Left ventricle myocardium inferior (tissue), 1 donor: ENCODE measurements at places on chromosomes 2 and 18. TPM values are rescaled to one million over a fixed set of nuclear protein-coding genes. Genes with fewer than 3 reads are reported as not detected.

ANKRD53 gene
- total RNA-seq, result 0.33 TPM

MZT2B gene
- 422 TPM for total RNA-seq

FLACC1 gene
- 11.8 TPM for total RNA-seq

GCKR gene
- not detected for total RNA-seq

SERPINB10 gene
- not detected for total RNA-seq

CLEC4F gene
- total RNA-seq, result not detected

GPR148 gene
- total RNA-seq, result not detected

ANTXR1 gene
- total RNA-seq, result 23.3 TPM

FAM110C gene
- total RNA-seq, result 3.3 TPM

C2orf66 gene
- not detected for total RNA-seq

LBX2 gene
- total RNA-seq, result 0.25 TPM

- H3K27ac ChIP-seq, result no peak overlapping the region
- H3K36me3 ChIP-seq, result no peaks in the 10 kb centered on the region
- DNase-seq, result no peak
- no peaks in the 10 kb centered on the region for H3K4me1 ChIP-seq
- H3K4me3 ChIP-seq, result no peak overlapping the region
- no peaks in the 10 kb centered on the region for H3K27me3 ChIP-seq
These were observed 99.8 kb upstream of the VWC2L start for GRCh38 chr2:214311031-214311533.

- peaks cover 16% of the 10 kb centered on the region for H3K4me1 ChIP-seq
- no peak for DNase-seq
- no peak overlapping the region for H3K4me3 ChIP-seq
- H3K27ac ChIP-seq, result no peak overlapping the region
These were observed 42.7 kb downstream of the UBE2F start for GRCh38 chr2:238009563-238009962.

DNA sequence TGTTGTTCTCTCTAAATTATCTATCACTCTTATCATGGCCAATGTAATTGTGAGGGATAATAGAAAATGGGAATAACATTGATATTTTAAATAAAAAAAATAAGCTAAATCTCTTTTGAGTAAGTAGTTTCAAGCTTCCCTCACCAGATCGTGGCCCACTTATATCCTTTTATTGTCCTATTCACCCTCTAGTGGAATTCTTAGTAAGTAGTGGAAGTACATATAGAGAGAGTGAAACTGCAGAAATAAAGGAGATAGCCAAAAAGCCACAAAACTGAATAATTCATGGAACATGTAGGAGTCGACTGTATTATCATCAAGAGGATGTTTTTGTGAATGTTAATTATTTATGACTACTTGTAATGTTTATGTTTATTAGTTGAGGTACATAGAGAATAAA is 66.1 kb upstream of the DTNA start:
- no peak overlapping the region for H3K27ac ChIP-seq
- no peaks in the 10 kb centered on the region for H3K36me3 ChIP-seq
- H3K4me1 ChIP-seq, result peaks cover 45% of the 10 kb centered on the region
- DNase-seq, result no peak
- no peaks in the 10 kb centered on the region for H3K27me3 ChIP-seq

- no peaks in the 10 kb centered on the region for H3K4me1 ChIP-seq
- H3K36me3 ChIP-seq, result no peaks in the 10 kb centered on the region
- peaks cover 39% of the 10 kb centered on the region for H3K27me3 ChIP-seq
- no peak for DNase-seq
- H3K27ac ChIP-seq, result no peak overlapping the region
These were observed 698.3 kb upstream of the HS6ST1 start for GRCh38 chr2:129016972-129017371.

DNA sequence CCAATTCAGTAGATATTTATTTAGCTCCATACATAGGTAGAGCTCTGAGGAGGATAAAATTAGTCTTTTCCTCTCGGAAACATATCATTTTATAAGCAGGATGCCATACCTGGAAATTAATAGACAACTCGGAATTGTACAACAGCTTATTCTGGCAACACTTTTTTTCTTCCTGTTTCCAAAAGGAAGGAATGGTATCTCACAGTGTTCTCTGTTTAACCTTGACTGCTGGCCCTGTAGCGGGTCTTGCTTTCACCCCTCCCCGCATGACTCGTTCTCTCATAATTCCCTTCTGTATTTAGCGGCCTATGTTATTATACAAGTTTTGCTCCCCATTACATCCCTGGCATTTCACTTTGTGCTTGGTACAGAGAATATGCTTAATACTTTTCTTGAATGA is 2.5 kb upstream of the KYNU start:
- no peaks in the 10 kb centered on the region for H3K4me1 ChIP-seq
- no peak for DNase-seq
- H3K4me3 ChIP-seq, result no peak overlapping the region
- no peak overlapping the region for H3K27ac ChIP-seq
- H3K36me3 ChIP-seq, result no peaks in the 10 kb centered on the region
- no peaks in the 10 kb centered on the region for H3K27me3 ChIP-seq

- H3K4me1 ChIP-seq, result no peaks in the 10 kb centered on the region
- H3K36me3 ChIP-seq, result no peaks in the 10 kb centered on the region
- no peaks in the 10 kb centered on the region for H3K27me3 ChIP-seq
- no peak for DNase-seq
- no peak overlapping the region for H3K27ac ChIP-seq
- H3K4me3 ChIP-seq, result no peak overlapping the region
These were observed 338.4 kb downstream of the FIGN start for GRCh38 chr2:163397451-163397850.

DNA sequence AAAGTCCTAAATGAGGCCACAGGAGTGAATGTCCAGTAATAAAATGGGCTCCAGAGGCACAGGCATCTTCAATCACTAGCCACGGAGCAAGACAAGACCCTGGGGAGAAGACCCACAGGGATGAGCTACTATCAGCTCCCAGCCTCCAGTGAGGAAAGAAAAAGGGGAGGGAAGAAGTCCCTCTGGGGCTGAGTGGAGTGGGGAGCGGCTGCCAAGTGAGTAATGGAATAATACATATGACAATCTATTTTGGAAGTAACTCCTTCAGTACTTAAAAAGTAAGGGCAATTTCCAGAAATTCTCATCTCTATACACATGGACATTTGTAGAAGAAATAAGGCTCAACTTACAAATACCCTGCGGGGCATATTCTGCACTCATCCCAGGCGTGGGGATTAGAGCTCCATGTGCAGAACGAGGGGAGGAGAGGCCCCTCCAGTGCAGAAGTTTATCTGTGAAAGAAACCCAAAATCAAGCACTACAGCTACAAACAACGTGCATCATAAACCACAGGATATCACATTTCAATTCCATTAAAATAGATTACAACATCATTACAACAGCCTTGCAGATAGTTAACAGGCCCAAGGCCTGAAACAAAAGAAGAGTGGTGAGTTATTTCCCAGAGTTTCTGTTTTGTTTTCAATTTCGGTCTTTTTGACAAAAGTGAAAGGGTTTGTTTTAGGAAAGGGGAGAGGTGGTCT is 84.9 kb downstream of the BCL11A start:
- no peak overlapping the region for H3K4me3 ChIP-seq
- no peaks in the 10 kb centered on the region for H3K27me3 ChIP-seq
- no peak overlapping the region for H3K27ac ChIP-seq

GRCh38 chr2:84846041-84846663 is 34.7 kb downstream of the TRABD2A start:
- no peaks in the 10 kb centered on the region for H3K27me3 ChIP-seq
- H3K36me3 ChIP-seq, result no peaks in the 10 kb centered on the region
- H3K27ac ChIP-seq, result no peak overlapping the region
- H3K4me3 ChIP-seq, result no peak overlapping the region
- H3K4me1 ChIP-seq, result no peaks in the 10 kb centered on the region

- H3K4me3 ChIP-seq, result no peak overlapping the region
- DNase-seq, result no peak
- H3K4me1 ChIP-seq, result peaks cover 32% of the 10 kb centered on the region
- H3K36me3 ChIP-seq, result no peaks in the 10 kb centered on the region
- peak overlapping the region; percentile 87 for H3K27ac ChIP-seq
These were observed 161.1 kb upstream of the RAB12 start for GRCh38 chr18:8448130-8448529.

DNA sequence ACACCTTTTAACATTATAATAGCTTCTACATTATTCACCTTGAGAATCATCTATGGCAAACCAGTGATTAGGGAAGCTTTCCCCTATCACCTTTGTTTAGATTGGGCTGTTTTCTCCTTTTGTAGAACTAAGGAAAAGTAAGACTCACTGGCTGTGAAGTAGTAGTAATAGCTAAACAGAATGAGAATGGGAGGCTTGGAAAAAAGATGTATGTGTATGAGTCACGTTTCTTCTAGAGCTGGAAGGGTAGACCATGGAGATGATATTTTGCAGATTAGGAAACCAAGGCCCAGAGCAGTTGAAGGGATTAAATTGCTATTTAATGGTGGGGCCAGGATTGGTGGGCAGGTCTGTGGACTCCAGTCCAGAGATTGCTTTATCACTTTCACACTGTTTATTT is 214.5 kb downstream of the MCFD2 start:
- peak overlapping the region; percentile 76 for H3K4me3 ChIP-seq
- H3K27me3 ChIP-seq, result no peaks in the 10 kb centered on the region
- peak overlapping the region; percentile 96 for H3K27ac ChIP-seq
- H3K4me1 ChIP-seq, result peaks cover 73% of the 10 kb centered on the region
- DNase-seq, result no peak
- H3K36me3 ChIP-seq, result no peaks in the 10 kb centered on the region

GRCh38 chr2:5367321-5367720 is 324.9 kb upstream of the SOX11 start:
- no peak overlapping the region for H3K4me3 ChIP-seq
- no peak for DNase-seq
- H3K4me1 ChIP-seq, result no peaks in the 10 kb centered on the region
- no peaks in the 10 kb centered on the region for H3K36me3 ChIP-seq
- H3K27me3 ChIP-seq, result peaks cover 5% of the 10 kb centered on the region

GRCh38 chr2:201233192-201233811 is 27.0 kb upstream of the CASP8 start:
- peak overlapping the region; percentile 44 for H3K4me3 ChIP-seq
- peaks cover 36% of the 10 kb centered on the region for H3K4me1 ChIP-seq

GRCh38 chr2:177474998-177475397 is 82.4 kb downstream of the AGPS start:
- H3K27ac ChIP-seq, result no peak overlapping the region
- DNase-seq, result no peak
- no peak overlapping the region for H3K4me3 ChIP-seq
- H3K27me3 ChIP-seq, result no peaks in the 10 kb centered on the region
- peaks cover 7% of the 10 kb centered on the region for H3K4me1 ChIP-seq

GRCh38 chr2:192145496-192145895 is 49.2 kb downstream of the TMEFF2 start:
- peaks cover 31% of the 10 kb centered on the region for H3K4me1 ChIP-seq
- H3K4me3 ChIP-seq, result no peak overlapping the region
- no peak for DNase-seq
- no peaks in the 10 kb centered on the region for H3K36me3 ChIP-seq
- no peaks in the 10 kb centered on the region for H3K27me3 ChIP-seq

DNA sequence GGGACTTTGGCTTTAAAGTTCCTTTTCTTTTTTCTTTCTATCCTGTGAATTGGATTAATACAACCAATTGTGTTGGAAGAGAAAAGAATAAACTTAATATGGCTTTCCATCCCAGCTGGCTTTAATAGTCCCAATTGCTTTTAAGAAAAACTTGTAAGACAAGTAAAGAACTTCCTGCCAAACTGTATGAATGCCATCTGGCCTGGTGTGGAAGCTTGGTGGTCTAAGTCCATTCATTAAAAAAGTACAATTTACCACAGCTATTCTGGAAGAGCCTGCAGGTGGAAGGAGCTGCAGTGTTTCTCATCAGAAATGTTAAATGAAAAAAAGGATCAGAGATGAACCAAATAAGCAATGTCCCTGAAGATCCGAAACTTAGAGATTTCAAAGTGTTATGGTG is 103.9 kb downstream of the KLHL14 start:
- H3K4me3 ChIP-seq, result no peak overlapping the region
- no peak for DNase-seq
- H3K36me3 ChIP-seq, result no peaks in the 10 kb centered on the region
- H3K27me3 ChIP-seq, result no peaks in the 10 kb centered on the region
- H3K27ac ChIP-seq, result no peak overlapping the region

- H3K27ac ChIP-seq, result no peak overlapping the region
- no peak overlapping the region for H3K4me3 ChIP-seq
- H3K4me1 ChIP-seq, result peaks cover 23% of the 10 kb centered on the region
- peak; percentile 3 for DNase-seq
- no peaks in the 10 kb centered on the region for H3K27me3 ChIP-seq
These were observed 250.5 kb downstream of the HDAC4 start for GRCh38 chr2:239150125-239151011.

- H3K27me3 ChIP-seq, result no peaks in the 10 kb centered on the region
- H3K4me3 ChIP-seq, result no peak overlapping the region
- H3K36me3 ChIP-seq, result peaks cover 27% of the 10 kb centered on the region
These were observed 170.2 kb downstream of the ATAD2B start for GRCh38 chr2:23756593-23757292.

GRCh38 chr2:148913492-148913891 is 38.5 kb downstream of the KIF5C start:
- no peak overlapping the region for H3K4me3 ChIP-seq
- no peak overlapping the region for H3K27ac ChIP-seq
- peaks cover 3% of the 10 kb centered on the region for H3K27me3 ChIP-seq
- no peaks in the 10 kb centered on the region for H3K4me1 ChIP-seq
- DNase-seq, result no peak

DNA sequence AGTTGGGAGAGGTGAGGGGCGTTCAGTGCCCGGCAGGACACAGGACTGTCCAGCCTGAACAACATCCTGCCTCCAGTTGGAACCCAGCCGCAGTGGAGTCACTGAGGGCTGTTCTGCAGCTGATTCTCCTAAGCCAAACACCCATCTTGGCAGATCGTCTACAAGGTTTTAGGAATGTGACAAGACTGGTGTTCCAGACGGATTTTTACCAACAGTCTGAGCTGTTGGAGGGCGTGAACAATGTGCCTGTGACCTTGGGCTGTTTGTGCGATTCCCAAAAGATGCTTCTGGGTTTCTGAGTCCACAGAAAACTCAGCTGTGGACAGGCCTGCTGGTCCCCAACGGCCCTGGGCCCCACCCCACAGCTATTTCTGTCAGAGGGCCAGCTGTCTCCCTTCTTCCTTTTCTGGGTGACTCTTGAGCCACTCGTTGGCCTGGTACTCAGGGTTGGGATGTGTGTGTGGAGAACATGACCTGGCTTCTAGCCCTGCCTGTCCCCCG is 5.7 kb downstream of the LRRFIP1 start:
- no peaks in the 10 kb centered on the region for H3K36me3 ChIP-seq
- H3K4me3 ChIP-seq, result no peak overlapping the region
- H3K4me1 ChIP-seq, result peaks cover 73% of the 10 kb centered on the region

DNA sequence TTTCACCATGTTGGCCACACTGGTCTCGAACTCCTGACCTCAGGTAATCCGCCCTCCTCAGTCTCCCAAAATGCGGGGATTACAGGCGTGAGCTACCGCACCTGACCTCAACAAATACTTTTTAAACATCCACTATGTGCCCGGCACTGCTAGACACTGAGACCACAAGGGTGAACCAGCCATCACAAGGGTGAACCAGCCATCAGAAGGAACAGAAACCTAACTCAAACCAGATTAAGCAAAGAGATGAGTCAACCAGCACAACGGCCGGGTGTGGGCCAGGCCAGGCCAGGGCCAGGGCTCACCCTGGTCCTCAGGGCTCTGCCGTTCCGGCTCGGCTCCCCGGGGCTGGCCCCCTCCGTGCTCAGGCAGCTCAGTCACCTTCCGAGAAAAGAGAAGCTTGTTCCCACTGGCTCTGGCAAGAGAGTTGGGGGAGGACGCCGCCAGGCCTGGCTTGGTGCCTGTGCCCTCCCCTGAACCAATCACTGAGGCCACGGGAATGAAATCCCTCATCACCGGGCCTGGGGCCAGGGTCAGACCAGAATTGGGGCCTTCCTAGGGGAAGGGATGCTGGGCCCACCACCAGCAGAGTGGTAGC is 4.4 kb downstream of the TEX44 start:
- no peaks in the 10 kb centered on the region for H3K27me3 ChIP-seq
- DNase-seq, result peak; percentile 34
- peaks cover 22% of the 10 kb centered on the region for H3K4me1 ChIP-seq
- no peaks in the 10 kb centered on the region for H3K36me3 ChIP-seq
- no peak overlapping the region for H3K4me3 ChIP-seq
